Ascending aorta (tissue), 2 donors: ENCODE measurements at places on chromosomes 2 and 18. TPM values are rescaled to one million over a fixed set of nuclear protein-coding genes. Genes with fewer than 3 reads are reported as not detected.

PRSS56 gene
- not detected for total RNA-seq

- no peaks in the 10 kb centered on the region for H3K4me1 ChIP-seq
- H3K36me3 ChIP-seq: no peaks in the 10 kb centered on the region
- no peaks in the 10 kb centered on the region for H3K27me3 ChIP-seq
- no peak overlapping the region for H3K27ac ChIP-seq
Observed at GRCh38 chr2:134417968-134418582, 164.2 kb downstream of the MGAT5 start.

DNA sequence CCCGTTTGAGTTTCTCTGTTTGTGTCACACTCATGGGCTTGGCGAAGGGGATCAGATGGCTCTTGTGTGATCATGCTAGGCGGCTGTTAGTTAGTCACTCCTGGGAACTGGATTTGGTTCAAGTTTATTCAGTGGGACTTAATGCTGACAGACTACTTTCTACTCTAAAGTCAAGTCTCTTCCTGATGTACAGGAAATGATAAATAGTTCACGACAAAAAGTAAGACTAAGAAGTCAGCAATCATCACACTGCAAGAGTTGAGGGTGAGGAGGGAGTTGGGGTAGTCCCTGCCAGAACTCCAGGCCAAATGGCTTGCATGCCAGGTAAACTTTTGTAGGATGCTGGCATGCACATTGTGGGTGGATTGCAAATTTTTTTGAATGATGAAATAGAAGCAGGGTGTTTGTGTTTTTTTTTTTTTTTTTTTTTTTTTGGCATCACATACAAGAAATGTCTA, 25.1 kb upstream of the CCL20 start:
- H3K4me3 ChIP-seq: no peak overlapping the region
- H3K27me3 ChIP-seq: no peaks in the 10 kb centered on the region
- H3K27ac ChIP-seq: no peak overlapping the region
- H3K4me1 ChIP-seq: no peaks in the 10 kb centered on the region

DNA sequence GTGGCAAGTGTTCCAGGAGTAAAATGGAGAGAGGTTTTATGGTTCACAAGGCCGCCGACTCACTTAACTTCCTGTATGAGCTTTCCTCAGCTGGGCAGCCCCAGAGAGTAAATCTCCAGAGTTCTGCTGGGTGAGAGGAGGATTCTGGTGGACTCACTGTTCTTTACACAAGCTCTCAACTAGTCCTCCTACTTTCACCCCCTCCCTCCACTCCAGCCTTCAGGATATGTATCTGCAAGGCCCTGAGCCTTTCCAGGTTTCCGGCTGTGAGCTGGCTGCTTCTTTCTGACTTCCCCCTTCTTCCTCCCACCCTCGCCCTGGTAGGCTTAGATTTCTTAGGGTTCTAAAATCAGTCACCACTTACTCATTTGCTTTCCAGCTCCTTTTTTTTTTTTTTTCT, 34.0 kb downstream of the EML6 start:
- no peaks in the 10 kb centered on the region for H3K27me3 ChIP-seq
- no peaks in the 10 kb centered on the region for H3K36me3 ChIP-seq
- no peak for DNase-seq
- H3K4me1 ChIP-seq: no peaks in the 10 kb centered on the region

- H3K27me3 ChIP-seq: no peaks in the 10 kb centered on the region
- H3K4me1 ChIP-seq: no peaks in the 10 kb centered on the region
- no peak for DNase-seq
- no peak overlapping the region for H3K27ac ChIP-seq
- no peaks in the 10 kb centered on the region for H3K36me3 ChIP-seq
Observed at GRCh38 chr18:8667846-8668245, 37.5 kb upstream of the MTCL1 start.

POTEE gene
- total RNA-seq: not detected

GRCh38 chr2:75710220-75710576, 517 bp downstream of the GCFC2 start:
- no peaks in the 10 kb centered on the region for H3K4me1 ChIP-seq
- H3K4me3 ChIP-seq: peak overlapping the region; percentile 77
- no peaks in the 10 kb centered on the region for H3K27me3 ChIP-seq
- DNase-seq: no peak
- peaks cover 6% of the 10 kb centered on the region for H3K36me3 ChIP-seq
- H3K27ac ChIP-seq: peak overlapping the region; percentile 93

RAX gene
- total RNA-seq: not detected

DNA sequence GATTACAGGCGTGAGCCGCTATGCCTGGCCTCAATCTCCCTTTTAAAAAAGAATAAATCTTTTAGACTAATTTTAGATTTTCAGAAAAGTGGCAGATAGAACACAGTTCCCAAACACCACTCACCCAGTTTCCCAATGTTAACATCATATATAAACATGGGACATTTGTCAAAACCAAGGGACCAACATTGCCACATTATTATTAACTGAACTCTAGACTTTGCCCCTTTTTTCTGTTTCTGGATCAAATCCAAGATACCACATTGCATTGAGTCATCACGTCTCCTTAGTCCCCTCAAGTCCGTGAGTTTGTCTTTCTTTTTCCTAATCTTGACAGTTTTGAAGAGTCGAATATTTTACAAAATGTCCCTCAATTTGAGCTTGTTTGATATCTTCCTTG, 2.4 kb downstream of the C2orf42 start:
- H3K4me3 ChIP-seq: no peak overlapping the region
- H3K4me1 ChIP-seq: no peaks in the 10 kb centered on the region
- H3K27me3 ChIP-seq: no peaks in the 10 kb centered on the region
- H3K36me3 ChIP-seq: no peaks in the 10 kb centered on the region

DNA sequence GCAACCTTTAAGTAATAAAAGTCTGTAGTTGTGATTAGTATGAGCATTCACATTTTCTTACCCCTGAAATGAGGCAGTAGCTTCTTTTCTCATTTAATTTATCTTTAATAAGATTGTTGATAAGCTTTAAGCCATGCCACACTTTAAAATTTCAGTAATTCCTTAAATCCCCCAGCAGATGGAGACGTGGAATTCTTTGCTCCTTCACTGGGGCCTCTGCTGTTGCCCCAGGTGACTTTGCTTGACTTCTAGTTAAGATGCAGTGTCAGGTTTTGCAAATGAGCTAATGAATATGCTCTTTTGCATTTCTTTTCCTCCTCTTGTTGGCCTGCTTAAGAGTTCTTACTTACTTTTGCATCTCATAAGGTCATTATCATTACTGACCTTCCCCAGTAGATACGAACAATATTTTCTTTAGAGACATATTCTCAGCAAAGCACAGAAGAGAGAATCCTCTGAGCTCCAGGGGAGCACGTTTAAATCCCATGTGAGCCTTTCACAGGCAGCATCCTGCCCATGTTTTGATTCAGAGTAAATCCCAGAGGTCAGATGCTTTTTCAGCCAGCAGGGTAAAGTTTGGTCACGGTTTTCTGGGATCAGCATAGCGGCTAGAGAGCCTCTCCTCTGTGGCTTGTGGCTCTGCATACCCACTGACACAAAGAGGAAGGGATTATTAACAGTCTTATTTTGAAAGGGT, 222.9 kb downstream of the PTPRM start:
- no peak overlapping the region for H3K4me3 ChIP-seq
- DNase-seq: no peak
- no peaks in the 10 kb centered on the region for H3K36me3 ChIP-seq
- H3K27ac ChIP-seq: no peak overlapping the region
- no peaks in the 10 kb centered on the region for H3K27me3 ChIP-seq

DNA sequence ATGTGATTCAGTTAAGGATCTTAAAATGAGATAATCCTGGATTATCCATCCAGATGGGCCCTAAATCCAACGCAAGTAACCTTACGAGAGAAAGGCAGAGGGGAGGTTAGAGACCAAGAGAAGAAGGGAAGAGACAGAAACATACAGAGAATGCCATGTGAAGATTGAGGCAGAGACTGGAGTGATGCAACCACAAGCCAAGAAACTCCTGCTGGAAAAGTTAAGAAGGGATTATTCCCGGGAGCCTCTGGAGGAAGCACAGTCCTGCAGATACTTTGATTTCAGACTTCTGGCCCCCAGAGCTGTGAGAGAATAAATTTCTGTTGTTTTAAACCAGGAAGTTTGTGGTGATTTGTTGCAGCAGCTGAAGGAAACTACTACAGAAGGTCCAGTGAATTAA, 992.7 kb downstream of the BCL11A start:
- H3K4me3 ChIP-seq: no peak overlapping the region
- H3K36me3 ChIP-seq: no peaks in the 10 kb centered on the region
- no peak for DNase-seq

GRCh38 chr2:197442857-197443256, 8.0 kb upstream of the SF3B1 start:
- no peak for DNase-seq
- H3K4me1 ChIP-seq: no peaks in the 10 kb centered on the region
- H3K4me3 ChIP-seq: no peak overlapping the region
- H3K27ac ChIP-seq: no peak overlapping the region

SRD5A2 gene
- total RNA-seq: not detected

TXNL1 gene
- total RNA-seq: 12.3 TPM

DNA sequence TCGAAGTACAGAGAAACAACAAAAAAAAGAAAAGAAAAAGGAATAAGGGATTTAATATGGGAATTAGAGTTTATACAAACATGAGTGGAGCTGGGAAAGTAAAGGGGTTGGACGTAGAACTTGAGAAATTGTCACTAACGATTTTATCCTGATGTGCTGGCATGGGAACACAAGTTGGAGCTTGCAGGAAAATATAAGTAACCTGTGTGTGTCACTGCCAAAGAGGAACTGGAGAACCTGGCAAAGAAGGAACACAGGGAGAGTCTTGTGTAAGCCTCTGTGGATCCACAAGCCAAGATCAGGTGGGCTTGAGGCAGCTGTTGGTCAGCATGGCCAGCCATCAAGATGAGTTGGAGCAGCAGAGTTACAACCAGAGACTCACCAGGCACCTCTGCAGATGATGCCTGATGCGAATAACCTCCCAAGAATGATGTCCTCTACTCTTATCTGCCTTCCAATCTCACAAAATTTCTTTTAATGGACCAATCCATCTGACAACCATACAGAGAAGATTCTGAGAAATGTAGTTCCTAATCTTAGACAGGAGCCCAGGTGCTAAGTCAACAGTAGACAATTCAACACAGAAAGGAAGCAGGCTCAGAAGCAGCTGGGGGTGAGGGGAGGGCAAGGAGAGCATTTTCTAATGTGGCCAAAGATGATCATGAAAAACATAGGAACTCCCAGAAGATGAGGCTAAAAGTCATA, 77.0 kb upstream of the SPOPL start:
- H3K4me3 ChIP-seq: no peak overlapping the region
- H3K27ac ChIP-seq: no peak overlapping the region
- no peaks in the 10 kb centered on the region for H3K36me3 ChIP-seq
- H3K27me3 ChIP-seq: no peaks in the 10 kb centered on the region

GRCh38 chr2:231287696-231288095, 89.3 kb downstream of the ARMC9 start:
- peaks cover 28% of the 10 kb centered on the region for H3K36me3 ChIP-seq
- no peaks in the 10 kb centered on the region for H3K4me1 ChIP-seq
- DNase-seq: no peak
- H3K27me3 ChIP-seq: no peaks in the 10 kb centered on the region

- H3K27ac ChIP-seq: no peak overlapping the region
- DNase-seq: no peak
- no peaks in the 10 kb centered on the region for H3K4me1 ChIP-seq
Observed at GRCh38 chr2:131045286-131046027, 47.8 kb downstream of the FAM168B start.

DNA sequence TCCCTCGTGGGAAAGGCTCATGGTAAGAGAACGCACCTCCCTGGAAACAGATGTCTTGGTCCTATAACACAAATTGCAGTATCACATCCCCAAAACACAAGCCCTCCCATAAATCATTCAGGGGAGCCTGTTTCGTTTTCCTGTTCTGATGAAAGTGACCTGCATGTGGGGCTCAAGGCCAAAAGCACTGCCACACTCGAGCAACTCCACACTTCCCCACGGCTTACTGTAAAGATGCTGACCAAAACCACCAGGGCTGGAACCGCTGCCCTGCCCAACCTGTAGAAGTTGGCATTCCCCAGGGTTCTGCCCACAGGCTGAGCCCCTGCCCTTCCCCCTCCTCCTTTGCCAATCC, 139.7 kb downstream of the BCL11A start:
- no peaks in the 10 kb centered on the region for H3K27me3 ChIP-seq
- H3K27ac ChIP-seq: no peak overlapping the region
- no peak for DNase-seq
- no peaks in the 10 kb centered on the region for H3K36me3 ChIP-seq

- H3K36me3 ChIP-seq: no peaks in the 10 kb centered on the region
- DNase-seq: no peak
- H3K4me1 ChIP-seq: peaks cover 16% of the 10 kb centered on the region
- H3K27me3 ChIP-seq: no peaks in the 10 kb centered on the region
- peak overlapping the region; percentile 0 for H3K4me3 ChIP-seq
Observed at GRCh38 chr18:77100751-77101355, 31.7 kb downstream of the MBP start.

DNA sequence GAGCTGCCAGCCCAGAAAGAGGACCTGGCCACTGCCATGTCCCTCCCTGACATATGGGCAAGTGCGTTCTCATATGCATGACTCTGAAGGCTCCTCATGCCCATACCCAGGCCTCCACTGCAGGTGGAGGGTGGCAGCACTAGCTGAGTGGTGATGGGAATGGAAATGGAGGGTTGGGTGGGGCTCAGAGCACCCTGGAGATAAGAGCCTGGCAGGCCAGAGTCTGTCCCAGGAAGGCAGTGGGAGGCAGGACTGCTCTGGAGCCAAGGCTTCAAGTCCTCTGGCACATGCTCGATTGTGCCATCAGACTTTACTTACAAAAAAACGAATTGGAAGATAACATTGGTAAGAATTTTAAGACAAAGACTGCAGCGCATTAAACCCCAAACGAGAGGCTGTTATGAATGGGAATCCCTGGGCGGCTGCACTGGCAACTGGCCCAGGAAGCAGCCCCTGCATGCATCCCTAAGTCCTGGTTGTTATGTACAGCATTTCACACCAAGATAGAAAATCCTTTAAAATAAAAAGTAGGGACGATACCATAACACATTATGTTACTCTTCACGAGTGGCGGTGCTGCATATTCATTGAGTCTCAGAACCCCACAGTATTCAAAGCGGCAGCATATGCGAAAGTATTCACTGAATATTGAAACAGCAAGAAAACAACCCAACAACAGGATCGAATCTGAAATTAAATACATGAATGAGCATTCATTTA, 81.7 kb upstream of the FAM98A start:
- H3K4me1 ChIP-seq: no peaks in the 10 kb centered on the region
- DNase-seq: no peak
- no peaks in the 10 kb centered on the region for H3K36me3 ChIP-seq

BBS5 gene
- total RNA-seq: 1.5 TPM

GRCh38 chr18:11767935-11768334, 78.9 kb downstream of the GNAL start:
- no peaks in the 10 kb centered on the region for H3K36me3 ChIP-seq
- no peak overlapping the region for H3K4me3 ChIP-seq
- no peak overlapping the region for H3K27ac ChIP-seq
- no peaks in the 10 kb centered on the region for H3K27me3 ChIP-seq

GRCh38 chr18:35197296-35197695, 43.5 kb upstream of the ZNF397 start:
- no peaks in the 10 kb centered on the region for H3K27me3 ChIP-seq
- no peak overlapping the region for H3K27ac ChIP-seq
- no peak for DNase-seq
- H3K4me1 ChIP-seq: no peaks in the 10 kb centered on the region
- H3K4me3 ChIP-seq: no peak overlapping the region

REG1B gene
- not detected for total RNA-seq

- no peak for DNase-seq
- no peak overlapping the region for H3K27ac ChIP-seq
- H3K4me3 ChIP-seq: no peak overlapping the region
- H3K36me3 ChIP-seq: no peaks in the 10 kb centered on the region
- no peaks in the 10 kb centered on the region for H3K4me1 ChIP-seq
Observed at GRCh38 chr2:152493945-152494528, 159.1 kb downstream of the FMNL2 start.

TNP1 gene
- not detected for total RNA-seq

C2orf80 gene
- total RNA-seq: not detected
